ENCODE measurements at places on chromosomes 7 and 10.

- DNase-seq, result no peak
Measured at GRCh38 chr10:123906296-123906695, 14.7 kb upstream of the CPXM2 start.

DNA sequence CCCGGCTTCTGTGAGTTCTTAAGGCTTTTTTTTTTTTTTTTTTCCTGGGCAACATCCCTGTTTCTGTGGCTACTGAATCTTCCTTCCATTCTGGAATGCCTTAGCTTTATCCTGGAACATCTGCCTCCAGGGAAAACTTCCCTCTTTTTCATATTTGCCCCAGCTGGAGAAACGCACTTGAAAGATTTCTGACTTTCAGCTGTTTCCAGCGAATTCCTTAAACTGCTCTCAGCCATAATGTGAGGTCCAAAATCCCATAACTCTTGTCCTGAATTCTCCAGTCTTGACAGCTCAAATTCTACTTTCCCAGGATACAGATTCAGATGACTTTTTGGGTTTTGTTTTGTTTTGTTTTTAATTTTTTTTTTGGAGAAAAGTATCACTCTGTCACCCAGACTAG is 263.6 kb upstream of the AUTS2 start:
- DNase-seq, result no peak

- DNase-seq, result no peak
Measured at GRCh38 chr10:131157899-131158298, 153.6 kb downstream of the TCERG1L start.

DNA sequence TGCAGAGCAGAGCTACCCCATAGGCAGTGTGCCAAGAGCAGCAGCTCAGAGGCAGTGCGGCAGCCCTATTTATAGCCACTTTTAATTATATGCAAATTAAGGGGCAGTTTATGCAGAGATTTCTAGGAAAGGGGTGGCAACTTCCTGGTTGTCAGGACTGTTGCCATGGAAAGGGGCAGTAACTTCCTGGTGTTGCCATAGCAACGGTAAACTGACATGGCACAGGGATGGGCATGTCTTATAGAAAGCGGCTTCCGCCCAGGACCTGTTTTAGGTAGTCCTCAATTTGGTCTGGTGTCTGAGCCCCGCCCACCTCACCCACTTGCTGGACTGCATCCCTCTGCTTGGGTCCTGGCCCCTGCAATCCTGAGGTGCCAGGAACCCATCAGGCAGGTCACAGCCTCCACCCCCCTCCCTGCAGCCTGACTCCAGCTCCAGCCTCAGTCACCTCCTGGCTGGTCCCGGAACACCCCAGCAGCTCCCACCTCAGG is 115.8 kb downstream of the TMEM130 start:
- no peak for DNase-seq

DNA sequence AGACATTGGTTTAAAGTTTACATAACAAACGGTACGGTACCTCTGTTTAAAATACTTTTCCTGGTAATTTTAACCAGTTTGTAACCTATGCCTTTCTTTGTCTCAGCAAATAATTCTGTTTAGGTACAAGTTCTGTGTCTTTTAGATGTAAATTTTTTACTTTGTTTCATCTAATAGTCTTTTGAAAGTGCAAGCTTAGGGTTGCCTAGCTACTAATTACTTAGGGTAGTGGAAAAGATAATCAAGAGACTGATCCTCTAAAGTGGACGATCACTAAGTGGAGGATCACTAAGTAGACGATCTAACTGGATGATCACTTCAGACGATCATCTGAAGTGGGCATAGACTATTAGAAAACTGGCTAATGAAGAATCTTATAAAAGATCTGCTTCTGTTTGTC is 16.1 kb upstream of the FKBP9 start:
- DNase-seq, result no peak

All from non-pigmented ciliary epithelial cell (primary cell).